ENCODE measurements at places on chromosomes 6 and 20.

DNA sequence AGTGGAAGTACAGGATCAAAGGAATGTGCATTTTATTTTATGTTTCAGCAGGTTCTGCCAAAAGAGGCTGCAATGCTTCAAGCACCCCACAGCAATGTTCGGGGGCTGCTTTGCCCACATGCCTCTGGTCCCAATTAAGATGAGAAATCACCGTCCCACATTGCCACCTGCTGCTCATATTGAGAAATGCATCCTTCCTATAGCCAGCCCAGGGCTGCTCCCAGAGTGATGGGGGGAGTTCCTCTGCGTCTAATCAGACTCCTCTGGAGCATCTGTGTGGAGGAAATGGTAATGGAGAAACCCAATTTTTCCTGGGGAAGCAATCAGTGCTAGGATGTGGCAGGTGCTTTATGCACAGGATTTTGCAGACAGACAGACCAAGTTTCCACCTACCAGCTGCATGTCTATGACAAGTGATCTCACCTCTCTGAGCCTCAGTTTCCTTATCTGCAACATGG, 33.7 kb downstream of the PTGIS start:
- DNase-seq: peak; percentile 65

GRCh38 chr20:10513931-10514575, 78.9 kb downstream of the SLX4IP start:
- DNase-seq: no peak

- DNase-seq: no peak
These were observed 14.9 kb downstream of the NT5E start for GRCh38 chr6:85464722-85465150.

DNA sequence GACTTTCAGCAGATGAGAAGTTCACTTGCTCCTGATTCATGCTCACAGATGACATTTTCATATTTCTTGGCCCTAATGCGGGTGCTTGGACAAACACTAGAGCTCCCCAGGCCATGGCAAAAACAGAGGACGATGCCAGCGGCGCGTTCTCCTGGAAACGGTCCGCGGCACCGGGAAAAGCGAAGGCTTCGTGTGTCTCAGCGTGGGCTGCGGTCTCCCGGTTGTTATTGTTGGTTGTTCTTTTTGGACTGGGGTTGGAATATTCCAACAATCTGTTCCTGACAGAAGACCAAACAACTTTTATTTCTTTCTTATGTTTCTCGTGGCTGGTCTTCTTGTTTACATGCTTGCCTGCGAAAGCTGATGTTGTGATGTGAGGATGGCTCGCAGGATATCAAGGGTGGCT, 46.8 kb upstream of the NEDD9 start:
- no peak for DNase-seq

DNA sequence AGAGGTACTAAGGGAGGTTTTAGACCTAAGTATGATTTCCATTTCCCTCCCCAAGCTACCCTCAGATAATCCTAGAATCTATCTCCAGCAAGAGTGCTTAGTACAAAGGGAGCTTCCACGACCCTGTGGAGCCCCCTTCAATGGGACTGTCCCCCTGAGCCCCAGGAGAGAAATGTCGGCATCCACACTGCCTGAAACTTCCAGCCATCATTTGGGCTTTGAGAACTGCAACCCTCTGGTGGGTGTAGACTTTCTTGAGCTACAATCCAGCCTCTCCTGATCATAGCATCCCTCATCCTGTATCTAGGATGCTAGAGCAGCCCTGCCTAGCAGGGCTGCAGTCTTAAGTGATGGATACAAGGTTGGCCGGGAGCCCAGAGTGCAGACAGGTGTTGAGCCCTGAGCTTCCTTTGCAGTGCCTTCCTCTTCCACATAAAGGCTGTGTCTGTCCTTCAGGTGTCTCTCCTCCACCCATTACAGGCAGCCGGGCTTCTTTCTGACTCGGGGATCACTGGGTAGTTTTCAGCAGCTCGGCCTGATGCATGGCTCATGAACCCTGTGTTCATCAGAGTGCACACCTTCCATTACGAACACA, 424.5 kb downstream of the PREX1 start:
- no peak for DNase-seq

DNA sequence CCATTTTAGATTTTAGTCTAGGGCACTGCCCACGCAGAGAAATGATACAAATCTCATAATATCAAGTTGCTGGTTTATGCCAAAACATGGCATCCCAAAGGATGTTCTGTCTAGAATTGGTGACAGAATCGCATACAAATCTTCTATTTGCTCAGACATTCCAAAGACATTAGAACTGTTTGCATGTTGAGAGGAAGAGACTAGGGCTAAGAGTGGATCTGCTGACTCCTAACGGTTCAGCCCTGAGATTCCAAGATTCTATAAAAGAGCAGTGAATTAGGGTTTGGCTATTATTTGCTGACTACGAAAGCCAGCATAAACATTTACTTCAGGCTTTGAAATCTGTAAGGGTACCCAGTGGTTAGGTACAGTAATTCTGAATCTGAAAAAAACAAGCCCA, 3.6 kb downstream of the EPB41L2 start:
- no peak for DNase-seq

DNA sequence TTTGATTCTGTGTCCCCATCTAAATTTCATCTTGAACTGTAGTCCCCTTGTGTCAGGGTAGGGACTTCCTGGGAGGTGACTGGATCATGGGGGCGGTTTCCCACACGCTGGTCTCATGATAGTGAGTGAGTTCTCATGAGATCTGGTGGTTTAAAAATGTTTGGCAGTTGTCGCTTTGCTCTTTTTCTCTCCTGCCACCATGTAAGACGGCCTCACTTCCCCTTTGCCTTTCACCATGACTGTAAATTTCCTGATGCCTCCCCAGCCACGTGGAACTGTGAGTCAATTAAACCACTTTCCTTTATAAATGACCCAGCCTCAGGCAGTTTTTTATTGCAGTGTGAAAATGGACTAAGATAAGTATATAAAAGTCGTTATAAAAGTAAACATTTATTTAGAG, 80.5 kb upstream of the SGK1 start:
- DNase-seq: no peak

DNA sequence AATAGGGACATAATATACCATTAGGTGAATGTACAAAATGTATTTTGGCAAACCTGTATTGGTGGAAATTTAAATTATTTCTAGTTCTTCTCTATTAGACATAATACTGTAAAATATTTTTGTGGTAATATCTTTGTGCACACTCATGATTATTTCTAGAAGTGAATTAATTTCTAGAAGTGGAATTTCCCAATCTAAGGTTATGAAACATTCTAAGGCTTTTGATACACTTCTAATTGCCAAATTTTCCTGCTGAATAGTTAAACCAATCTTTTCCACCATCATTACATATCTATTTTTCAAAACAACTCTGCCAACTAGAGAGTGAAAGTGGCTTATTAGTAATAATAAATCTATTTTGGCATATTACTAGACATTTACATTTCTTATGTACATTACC, 1.8 kb upstream of the CCND3 start:
- no peak for DNase-seq
